NCI-H774 (cell line): ENCODE measurements at places on chromosomes 2 and 18.

DNA sequence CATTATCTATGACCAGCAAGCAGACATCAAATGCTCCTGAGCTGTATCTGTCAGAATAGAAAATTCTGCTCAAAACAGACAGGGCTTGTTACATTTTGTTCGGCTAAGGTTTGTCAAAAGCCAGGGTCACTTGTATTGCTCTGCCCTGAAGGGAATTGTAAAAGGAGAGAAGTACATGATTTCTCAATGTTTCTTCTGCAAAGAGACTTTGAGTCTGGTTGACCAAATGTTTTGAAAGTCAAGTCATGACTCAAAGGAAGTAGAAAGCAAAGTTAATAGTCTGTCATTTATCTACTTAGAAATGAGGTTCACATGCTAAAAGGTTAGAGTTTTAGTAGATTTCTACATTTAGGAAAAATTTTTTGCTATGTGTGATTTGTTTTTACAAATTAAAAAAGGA is 1624.1 kb upstream of the ZEB2 start:
- no peak for DNase-seq

- no peak for DNase-seq
Observed at GRCh38 chr2:14255135-14255820, 377.2 kb upstream of the LRATD1 start.

DNA sequence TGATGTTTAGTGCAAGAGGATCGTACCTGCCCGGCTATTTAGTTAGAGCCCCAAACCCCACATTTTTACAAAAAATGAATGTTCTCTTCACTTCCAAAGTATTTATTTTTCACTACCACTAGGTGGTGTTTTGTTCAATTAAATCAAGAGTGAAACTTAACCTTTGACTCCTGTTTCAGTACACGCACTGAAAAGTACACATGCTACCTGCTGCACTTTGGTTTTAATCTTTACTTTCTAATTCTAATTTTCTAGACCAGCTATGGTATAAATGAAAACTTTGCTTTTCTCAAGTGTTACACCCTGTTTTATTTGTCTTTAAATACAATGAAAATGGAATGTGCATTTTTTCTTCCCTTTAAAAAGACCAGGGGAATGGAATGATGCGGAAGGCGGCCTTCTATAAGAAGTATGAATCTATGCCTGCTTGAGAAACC is 31.4 kb upstream of the CHN1 start:
- DNase-seq = peak; percentile 8

DNA sequence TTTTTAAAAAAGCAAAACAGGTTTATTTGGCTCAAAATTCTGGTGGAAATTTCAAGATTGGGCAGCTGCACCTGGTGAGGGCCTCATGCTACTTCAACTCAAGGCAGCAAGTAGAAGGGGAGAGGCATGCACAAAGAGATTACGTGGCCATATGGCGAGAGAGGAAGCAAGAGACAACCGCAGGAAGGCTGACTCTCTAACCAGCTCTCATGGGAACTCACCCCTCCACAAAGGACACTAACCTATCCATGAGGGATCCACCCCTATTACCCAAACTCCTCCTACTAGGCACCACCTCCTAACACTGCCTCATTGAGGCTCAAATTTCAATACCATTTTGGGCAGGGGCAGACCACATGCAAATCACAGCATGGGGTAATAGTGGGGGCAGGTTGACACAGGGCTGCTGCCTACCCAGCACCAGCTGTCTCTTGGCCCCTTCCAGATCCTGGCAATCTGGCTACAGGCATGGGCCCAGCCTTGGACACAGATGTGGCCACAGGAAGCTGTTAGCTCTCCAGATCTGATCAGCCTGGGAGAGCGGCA is 2.0 kb upstream of the CAPN10 start:
- DNase-seq = no peak

DNA sequence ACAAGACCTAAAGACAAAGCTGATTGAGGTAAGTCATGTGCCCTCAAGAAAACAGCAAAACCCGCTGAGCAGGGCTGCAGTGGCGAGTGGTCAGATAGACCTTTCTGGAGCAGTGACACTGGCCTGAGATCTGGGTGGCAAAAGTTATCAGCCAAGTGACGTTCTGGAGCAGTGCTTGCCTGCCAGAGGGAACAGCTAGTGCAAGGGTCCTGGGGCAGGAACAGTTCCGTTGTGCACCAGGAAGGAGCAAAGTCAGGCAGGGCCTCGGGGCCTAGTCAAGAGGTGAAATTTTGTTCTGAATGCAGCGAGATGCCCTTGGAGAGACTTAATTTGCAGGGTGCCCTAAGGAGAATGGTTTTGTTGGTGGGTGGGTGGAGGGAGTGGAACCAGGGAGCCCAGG is 67.0 kb downstream of the SH3BP4 start:
- no peak for DNase-seq

- no peak for DNase-seq
Observed at GRCh38 chr2:172153156-172153555, 50.5 kb upstream of the DLX2 start.

DNA sequence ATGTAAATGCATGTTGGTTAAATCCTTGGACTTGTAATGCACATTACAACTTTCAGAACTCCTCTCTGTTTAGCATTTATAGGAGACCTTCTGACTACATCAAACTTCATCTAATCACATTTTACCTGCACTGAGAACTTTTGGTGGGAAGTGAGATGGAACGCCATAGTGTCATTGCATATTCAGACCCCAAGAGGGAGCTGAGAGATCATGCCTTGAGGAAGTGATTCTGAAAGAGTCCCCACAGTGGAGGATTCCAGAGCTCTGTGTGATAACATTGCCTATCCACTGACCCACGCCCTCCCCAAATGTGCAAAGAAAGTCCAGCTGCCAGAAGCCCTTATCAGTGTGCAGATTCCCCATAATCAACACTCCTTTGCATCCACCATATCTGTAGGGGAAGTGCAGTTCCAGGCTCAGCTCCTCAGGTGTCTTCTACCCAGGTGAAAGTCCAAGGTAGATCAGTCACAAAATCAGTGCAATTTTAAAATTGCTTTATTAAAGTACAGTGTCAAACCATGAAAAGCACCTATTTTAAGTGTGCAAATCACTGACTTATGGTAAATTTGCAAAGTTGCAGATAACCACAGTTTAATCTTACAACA is 212.4 kb downstream of the RPIA start:
- no peak for DNase-seq
